Activated CD4-positive, alpha-beta T cell treated with anti-CD3 and anti-CD28 coated beads, Interleukin-2, amount 10 ng/mL, durations not matched to agents 24 days and 14 days (primary cell): ENCODE measurements at places on chromosomes 13 and 19. TPM values are rescaled to one million over a fixed set of nuclear protein-coding genes. Genes with fewer than 3 reads are reported as not detected.

DNA sequence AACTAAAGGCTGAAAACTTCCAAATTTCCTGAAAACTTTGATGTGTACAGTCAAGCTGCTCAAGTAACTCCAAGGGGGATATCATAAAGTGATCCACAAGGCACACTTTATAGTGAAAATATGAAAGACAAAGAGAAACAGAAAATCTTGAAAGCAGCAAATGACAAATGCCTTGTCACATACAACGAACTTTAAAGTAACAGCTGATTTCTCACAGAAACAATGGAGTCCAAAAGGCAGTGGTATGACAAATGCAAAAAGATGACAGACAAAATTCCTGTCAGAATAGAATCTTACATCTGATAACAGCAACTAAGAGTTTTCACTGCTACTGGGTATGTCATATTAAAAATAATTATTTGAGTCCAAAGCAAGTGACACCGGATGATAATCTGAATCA, 1602.3 kb upstream of the PRR20A start:
- DNase-seq: no peak

DNA sequence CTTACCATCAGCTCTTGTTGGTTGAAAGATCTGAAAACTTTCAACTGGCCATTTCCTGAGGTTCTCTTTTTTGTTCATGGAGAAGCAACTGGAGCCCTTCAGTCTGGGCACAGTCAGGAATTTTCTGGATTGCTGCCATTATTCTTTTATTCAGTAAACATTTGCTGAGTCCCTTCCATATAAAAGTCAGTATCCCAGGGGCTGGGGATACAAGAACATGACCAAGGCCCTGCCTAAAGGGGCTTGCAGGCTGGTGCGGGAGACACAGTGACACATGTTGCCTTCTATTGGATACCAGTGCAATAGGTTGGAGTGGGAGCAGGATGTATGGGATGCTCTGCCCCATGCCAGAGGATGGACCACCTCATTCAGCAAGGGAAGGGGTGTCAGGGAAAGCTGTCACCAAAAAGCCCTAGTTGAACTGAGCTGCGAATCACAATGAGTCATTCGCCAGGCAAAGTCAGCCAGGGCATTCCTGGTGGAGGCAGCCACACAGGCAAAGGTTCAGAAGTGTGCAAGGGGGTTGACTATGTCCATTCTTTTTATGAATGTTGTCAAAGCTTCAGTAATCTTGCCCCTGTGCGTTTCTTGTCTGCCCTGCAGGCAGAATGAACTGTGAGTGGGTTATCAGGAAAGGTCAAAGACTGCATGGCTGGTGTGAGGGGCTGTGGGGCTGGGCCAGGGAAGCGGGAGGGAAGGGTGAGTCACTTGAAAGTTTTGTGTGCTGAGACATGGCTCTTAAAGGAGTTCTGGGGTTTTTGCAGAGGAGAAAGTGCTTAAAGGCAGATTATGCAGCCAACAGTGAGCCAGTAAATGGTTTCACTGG, 395.9 kb downstream of the KCNRG start:
- no peak for DNase-seq

GRCh38 chr13:69872321-69873047, 235.1 kb upstream of the ATXN8OS start:
- no peak for DNase-seq

FSD1 gene
- total RNA-seq: 44.2 and 44.3 TPM in 2 replicates

SMIM24 gene
- 0.33 TPM in 1 of 2 replicates, not detected in the other for total RNA-seq

GRCh38 chr13:27973291-27973690, 4.2 kb upstream of the CDX2 start:
- DNase-seq: no peak

DNA sequence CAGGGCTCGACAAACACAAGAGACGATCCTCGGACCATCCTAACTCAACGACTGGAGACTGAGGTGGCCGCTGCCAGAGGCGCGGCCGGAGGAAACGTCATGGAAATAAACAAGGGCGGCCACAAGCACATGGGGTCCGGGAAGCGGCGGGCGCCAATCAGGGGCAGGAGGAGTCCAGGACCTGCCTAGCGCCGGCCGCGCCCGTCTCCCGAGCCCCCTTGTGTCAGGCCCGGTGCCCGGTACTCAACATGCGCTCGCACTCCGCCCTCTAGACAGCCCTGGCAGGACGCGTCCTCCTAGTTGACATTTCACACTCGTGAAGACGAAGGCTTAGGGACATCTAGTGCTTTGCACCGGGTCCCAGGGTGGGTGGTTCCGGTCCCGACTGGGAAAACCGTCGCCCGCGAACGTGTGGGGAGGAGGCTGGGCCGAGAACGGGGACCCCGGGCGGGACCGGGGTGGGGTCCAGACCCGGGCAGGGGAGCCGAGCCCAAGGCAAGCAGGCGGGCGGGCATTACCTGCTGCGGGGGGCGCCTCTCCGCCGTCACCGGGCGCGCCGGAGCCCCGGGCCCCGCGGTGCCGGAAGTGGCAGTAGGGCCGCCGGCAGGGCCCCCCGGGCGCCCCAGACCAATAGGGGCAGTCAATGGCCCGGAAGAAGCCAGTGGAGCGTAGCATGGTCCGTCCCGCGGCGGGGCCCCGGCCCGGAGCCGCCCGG, 442 bp downstream of the REXO1 start:
- DNase-seq: peak; percentile 80

ADAT3 gene
- total RNA-seq: 8.8 and 10.6 TPM in 2 replicates

DNA sequence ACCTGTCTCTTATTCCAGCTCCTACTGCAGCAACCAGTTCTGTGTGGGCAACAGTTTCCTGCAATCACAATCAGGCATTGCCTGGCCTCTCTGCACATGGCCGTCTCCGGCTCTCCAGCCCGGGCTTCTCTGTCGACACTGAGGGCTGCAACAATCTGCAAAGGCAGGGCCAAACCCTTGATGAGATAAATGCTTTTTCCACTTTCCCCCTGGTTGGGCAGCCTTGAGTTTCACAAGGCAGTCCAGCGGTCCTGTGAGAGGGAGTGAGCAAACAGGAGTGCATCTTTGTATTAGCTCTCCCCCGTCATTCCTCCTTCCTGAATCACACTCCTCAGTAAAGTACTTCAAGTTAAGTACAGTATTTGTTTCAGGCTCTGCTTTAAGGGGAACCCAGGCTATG, 40.7 kb upstream of the VWA8 start:
- no peak for DNase-seq

CATSPERD gene
- not detected in 2 replicates for total RNA-seq

DNA sequence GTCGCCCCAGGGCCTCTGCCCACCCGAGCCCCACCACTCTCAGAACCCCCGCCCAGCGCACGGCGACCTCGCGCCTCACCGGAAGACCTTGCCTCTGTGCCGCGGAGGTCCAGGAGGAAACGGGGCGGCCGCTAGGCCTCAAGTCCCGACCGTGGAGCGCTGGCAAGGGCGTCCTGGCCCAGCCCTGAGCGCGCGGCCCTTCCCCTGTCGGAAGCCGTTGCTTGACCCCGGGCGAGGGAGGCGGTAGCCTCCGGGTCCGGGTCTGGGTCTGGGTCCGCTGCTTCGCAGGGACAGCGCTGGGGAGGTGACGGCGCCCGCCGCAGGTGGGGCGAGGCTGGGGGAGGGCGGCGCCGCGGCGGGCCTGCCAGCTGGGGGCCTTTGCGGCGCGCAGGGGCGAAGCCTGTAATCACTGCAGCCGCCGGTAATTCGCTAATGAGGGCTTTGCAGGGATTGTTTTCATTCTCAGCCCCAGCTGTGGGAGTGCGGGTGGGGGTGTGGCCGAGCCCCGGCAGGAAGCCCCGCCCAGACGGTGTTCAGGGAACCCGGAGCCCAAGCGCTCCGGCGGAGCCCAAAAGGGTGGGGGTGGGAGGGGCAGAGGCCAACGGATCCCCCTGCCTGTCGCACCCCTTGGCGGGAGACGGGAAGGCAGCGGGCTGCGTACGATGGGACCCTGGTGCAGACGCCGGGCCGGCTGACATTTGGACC, 8.6 kb downstream of the C19orf25 start:
- DNase-seq: peak; percentile 94

DNA sequence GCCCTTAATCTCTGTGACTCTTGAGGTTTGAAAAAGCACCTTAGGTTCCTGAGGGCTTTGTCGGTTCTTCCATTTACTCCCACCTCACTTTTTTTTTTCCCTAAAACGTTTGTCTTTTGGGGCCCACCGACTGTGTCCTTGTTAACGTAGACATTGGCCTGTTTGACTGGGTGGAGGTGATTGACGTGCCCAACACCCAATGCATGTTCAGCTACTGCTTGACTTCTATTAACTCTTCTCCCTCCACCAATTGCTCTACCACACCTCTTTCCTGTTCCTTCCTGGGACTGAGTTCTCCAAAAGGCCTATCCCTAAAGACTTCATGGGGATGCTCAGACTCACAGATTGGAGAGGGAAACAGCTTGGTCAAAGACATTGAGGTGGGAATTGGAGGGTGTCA, 17.3 kb downstream of the CKM start:
- no peak for DNase-seq

- DNase-seq: peak; percentile 52
These were observed 4.6 kb downstream of the RGL3 start for GRCh38 chr19:11414544-11414943.

- no peak for DNase-seq
These were observed 280.0 kb downstream of the LHFPL6 start for GRCh38 chr13:39322836-39323585.

DNA sequence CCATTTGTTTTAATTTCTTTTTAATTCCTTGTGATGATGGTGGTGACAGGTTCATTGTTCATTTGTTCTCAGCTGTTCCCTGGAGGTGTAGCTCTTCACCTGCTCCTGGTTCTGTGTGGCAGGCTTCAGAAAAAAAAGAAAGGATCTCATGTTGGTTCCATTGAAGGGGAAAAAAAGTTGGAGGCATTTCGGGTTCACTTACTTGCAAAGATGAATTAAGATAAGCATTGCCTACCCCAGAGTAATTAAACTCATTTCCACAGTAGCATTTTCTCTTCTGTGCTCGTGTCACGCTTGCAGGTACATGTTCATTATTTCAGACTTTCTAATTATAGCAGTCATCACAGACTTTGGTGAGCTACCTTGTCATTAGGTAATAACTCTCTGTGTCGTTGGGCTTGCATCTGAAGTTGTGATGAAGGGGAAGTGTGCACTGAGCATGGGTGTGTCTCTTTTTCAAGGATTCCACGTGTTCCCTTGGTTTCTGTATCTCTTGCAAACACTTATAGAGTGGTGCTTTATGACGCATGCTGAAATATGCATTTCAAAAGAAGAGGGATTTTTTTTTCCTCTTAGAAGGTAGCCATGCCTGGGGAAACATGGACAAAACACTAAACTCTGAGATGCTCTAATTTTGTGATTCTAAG, 69.1 kb downstream of the MTUS2 start:
- no peak for DNase-seq

MAST1 gene
- 1.6 and 2.4 TPM in 2 replicates for total RNA-seq

- peak; percentile 72 for DNase-seq
These were observed 23.5 kb downstream of the CEACAM16 start for GRCh38 chr19:44722131-44723121.

DNA sequence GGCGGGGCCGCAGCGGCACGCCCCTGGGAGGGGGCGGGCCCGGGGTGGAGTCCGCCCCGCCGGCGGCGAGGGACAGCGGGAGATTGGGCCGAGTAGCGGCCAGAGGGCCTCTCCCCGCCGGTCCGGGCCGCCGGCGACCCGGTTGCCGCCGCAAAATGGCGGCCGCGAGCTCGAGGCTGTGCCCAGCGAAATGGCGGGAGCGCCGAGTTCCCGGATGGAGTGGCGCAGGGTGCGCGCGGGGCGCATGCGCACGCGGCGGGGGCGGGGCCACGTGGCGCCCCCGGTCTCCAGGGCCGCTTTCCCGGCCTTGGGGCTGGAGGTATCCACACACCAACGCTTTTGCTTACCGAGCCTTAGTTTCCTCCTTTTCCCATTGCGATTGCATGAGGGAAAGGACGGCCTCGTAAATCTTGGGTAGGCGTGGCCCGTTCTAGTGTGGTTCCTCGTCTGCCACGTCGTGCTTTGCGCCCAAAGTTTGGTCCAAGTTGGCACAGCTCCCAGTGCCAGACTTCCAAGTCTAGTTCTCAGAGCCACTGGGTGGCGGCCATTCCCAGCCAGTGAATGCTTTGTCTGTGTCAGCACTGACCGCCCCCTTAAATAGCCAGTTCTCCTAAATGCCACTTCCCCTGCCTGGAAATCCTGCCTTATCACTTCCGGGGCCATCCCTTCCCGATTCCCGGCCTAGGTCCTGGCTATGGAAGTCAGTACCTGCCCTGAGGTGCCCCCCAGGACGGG, 513 bp downstream of the CIRBP start:
- DNase-seq: peak; percentile 96
